ENCODE measurements at places on chromosomes 2 and 18. TPM values are rescaled to one million over a fixed set of nuclear protein-coding genes. Genes with fewer than 3 reads are reported as not detected.

The EPC2 gene
- total RNA-seq: 22.7 TPM

- DNase-seq: no peak
These were observed 265.5 kb downstream of the TGIF1 start for GRCh38 chr18:3715231-3716080.

The CFAP53 gene
- 0.18 TPM for total RNA-seq

DNA sequence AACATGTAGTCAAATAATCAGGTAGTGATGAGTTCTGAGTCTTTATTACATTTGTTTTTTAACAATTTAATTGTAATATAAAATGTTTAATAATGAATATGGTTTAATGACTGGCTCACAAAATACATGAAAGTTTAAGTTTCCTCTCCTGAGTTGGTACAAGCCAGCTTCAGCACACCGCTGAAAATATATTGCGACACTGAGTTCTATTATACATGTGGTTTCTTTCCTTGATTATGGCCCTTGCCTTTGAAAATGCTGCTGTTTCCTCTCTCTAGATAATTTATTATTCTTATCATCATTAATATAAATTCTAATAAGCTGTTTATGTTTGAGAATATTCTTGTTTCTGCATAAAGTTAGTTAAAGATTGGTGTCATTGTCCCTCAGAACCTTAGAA is 249.3 kb downstream of the PARD3B start:
- no peak for DNase-seq

All from muscle of leg (tissue), 16 donors.